ENCODE measurements at places on chromosomes 7 and 10. TPM values are rescaled to one million over a fixed set of nuclear protein-coding genes. Genes with fewer than 3 reads are reported as not detected.
A peak's percentile ranks its signal among the peaks of the same experiment; 100 is the strongest.

Gene SPDYE9
- total RNA-seq: not detected

Gene SLC26A5
- total RNA-seq: not detected

Gene CADPS2
- 10.1 TPM for total RNA-seq

Gene PSD
- 7.8 TPM for total RNA-seq

Gene FRMD4A
- 88.9 TPM for total RNA-seq

Gene CACNB2
- total RNA-seq: 4.9 TPM

Gene LRRC61
- 13.0 TPM for total RNA-seq

Gene ABCC2
- 64.0 TPM for total RNA-seq

Gene ANXA8
- 2.0 TPM for total RNA-seq

Gene PODXL
- 25.5 TPM for total RNA-seq

Gene TEX36
- total RNA-seq: not detected

Gene GNAT3
- 0.70 TPM for total RNA-seq

Gene LRIT1
- total RNA-seq: not detected

DNA sequence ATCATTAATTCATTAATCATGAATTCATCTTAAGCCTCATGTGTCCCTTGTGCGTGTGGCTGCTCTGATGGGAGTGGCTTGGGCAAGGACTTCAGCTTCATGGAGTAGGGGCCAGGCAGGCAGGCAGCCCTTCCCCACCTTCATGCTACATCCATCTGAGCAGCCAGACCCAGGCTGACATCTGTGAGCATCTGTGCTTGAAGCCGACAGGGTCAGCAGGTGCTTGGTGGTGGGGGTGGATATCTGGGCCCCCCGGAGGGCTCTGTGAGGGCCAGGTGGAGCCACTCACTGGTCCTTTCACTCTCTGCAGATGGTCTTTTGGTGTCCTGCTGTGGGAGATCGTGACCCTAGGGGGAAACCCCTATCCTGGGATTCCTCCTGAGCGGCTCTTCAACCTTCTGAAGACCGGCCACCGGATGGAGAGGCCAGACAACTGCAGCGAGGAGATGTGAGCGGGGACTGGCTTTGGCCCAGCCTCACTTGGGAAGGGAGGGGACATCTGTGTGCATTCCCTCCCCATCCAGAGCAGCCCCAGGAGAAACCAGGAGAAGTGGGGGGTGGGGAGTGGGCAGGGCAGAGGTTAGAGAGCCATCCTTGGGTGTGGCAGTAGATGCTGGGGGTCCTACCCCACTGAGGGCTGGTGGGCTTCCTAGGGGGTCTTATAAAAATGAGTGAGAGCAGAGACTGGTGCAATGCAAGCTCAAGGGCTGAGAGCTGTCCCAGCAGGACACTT is 14.7 kb upstream of the CSGALNACT2 start:
- H3K36me3 ChIP-seq: no peaks in the 10 kb centered on the region
- DNase-seq: peak; percentile 49
- peaks cover 10% of the 10 kb centered on the region for H3K4me1 ChIP-seq
- no peak overlapping the region for H3K27ac ChIP-seq

DNA sequence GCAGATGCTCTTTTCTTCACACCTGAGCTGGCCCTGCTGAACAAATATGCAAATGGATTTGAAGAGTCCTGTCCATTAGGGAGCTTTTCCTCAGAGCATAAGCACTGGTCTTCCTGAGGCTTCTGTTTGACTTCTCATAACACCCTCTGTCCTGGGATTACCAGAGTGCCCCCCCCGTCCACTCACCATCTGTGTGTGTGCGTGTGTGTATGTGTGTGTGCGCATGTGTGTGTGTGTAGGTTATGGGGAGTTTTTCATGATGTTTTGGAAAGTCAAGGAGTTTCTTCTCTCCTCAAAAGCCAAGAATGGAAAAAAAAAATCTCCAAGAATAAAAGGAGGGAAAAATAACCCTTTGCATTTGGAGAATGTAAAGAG is 57.7 kb upstream of the COMTD1 start:
- H3K4me3 ChIP-seq: no peak overlapping the region
- no peaks in the 10 kb centered on the region for H3K36me3 ChIP-seq
- DNase-seq: peak; percentile 43
- peaks cover 10% of the 10 kb centered on the region for H3K27me3 ChIP-seq
- peaks cover 5% of the 10 kb centered on the region for H3K4me1 ChIP-seq

- no peak overlapping the region for H3K27ac ChIP-seq
- DNase-seq: peak; percentile 63
- H3K4me3 ChIP-seq: peak overlapping the region; percentile 82
- peaks cover 87% of the 10 kb centered on the region for H3K27me3 ChIP-seq
- peaks cover 9% of the 10 kb centered on the region for H3K4me1 ChIP-seq
These were observed 1.7 kb upstream of the SLC18A3 start for GRCh38 chr10:49608166-49609005.

- peaks cover 3% of the 10 kb centered on the region for H3K36me3 ChIP-seq
- DNase-seq: no peak
- H3K27me3 ChIP-seq: no peaks in the 10 kb centered on the region
- H3K4me3 ChIP-seq: no peak overlapping the region
- H3K27ac ChIP-seq: no peak overlapping the region
- peaks cover 25% of the 10 kb centered on the region for H3K4me1 ChIP-seq
These were observed 163.9 kb downstream of the MAD1L1 start for GRCh38 chr7:2068693-2069471.

DNA sequence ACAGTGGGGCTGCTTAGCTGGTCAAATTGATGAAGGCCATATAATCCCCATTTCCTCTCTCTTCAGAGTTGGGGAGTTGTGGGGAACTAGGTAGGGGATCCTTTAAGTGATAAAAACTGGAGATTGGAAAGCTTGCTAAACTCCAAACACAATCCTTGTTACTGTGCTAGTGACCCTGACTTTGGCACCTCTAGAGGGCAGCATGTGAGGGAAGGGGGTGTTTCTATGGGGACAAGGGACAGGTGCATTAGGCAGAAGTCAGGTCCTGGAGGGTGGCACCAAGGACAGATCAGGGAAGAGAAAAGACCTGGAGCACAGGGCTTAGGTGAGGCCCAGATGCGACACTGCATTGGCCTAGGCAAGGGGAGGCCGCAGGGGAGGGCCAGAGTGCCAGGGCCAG is 66.9 kb downstream of the CDHR3 start:
- H3K27me3 ChIP-seq: peaks cover 7% of the 10 kb centered on the region
- no peak for DNase-seq
- no peak overlapping the region for H3K4me3 ChIP-seq
- H3K36me3 ChIP-seq: no peaks in the 10 kb centered on the region
- H3K27ac ChIP-seq: no peak overlapping the region

- H3K27me3 ChIP-seq: peaks cover 9% of the 10 kb centered on the region
- H3K4me1 ChIP-seq: peaks cover 8% of the 10 kb centered on the region
- H3K36me3 ChIP-seq: no peaks in the 10 kb centered on the region
- no peak overlapping the region for H3K27ac ChIP-seq
- no peak overlapping the region for H3K4me3 ChIP-seq
- DNase-seq: no peak
These were observed 36.8 kb downstream of the TAS2R41 start for GRCh38 chr7:143514487-143514886.

- no peak for DNase-seq
- H3K36me3 ChIP-seq: peaks cover 20% of the 10 kb centered on the region
- no peaks in the 10 kb centered on the region for H3K27me3 ChIP-seq
- peaks cover 14% of the 10 kb centered on the region for H3K4me1 ChIP-seq
These were observed 275.1 kb downstream of the DOCK4 start for GRCh38 chr7:111931016-111931517.

DNA sequence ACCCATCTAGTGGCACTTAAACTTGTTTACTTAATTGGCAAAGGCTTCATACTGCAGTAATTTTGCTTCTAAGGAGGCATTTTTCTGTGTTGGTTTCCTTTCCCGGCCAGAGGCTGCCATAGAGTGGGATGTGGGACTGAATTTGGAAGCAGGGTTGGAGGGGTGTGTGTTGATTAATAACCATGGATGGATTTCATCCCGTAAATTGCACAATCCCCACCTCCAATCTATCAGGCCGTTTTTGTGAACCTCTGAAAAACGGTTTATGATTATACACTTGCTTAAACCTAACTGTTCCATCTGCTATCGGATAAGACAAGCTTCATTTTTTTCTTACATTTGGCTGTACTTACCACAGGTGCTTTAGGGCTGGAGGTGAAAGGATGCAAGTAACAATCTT is 1.3 kb downstream of the TMEM60 start:
- H3K27ac ChIP-seq: peak overlapping the region; percentile 92
- H3K27me3 ChIP-seq: no peaks in the 10 kb centered on the region
- peaks cover 12% of the 10 kb centered on the region for H3K36me3 ChIP-seq
- H3K4me3 ChIP-seq: peak overlapping the region; percentile 93
- no peak for DNase-seq

DNA sequence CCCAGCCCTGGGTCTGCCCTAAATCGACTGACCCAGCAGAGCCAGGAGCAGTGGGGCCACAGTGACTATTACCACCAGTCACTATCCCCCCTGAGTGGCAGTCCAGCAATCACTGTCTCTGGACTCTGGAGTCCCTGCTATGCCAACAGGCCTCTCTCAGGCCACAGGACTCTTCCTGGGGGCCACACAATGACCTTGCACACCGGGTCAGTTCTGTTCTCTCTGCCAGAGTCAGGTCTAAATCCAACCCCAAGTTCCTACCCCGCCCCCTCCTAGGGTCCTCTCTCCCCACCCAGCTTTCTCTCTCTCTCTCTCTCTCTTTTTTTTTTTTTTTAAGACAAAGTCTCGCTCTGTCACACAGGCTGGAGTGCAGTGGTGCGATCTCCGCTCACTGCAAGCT is 21.6 kb downstream of the GRID2IP start:
- no peaks in the 10 kb centered on the region for H3K36me3 ChIP-seq
- H3K27me3 ChIP-seq: peaks cover 84% of the 10 kb centered on the region
- DNase-seq: no peak
- no peak overlapping the region for H3K27ac ChIP-seq

- no peak overlapping the region for H3K4me3 ChIP-seq
- no peak for DNase-seq
- peaks cover 8% of the 10 kb centered on the region for H3K36me3 ChIP-seq
- H3K4me1 ChIP-seq: peaks cover 19% of the 10 kb centered on the region
- no peaks in the 10 kb centered on the region for H3K27me3 ChIP-seq
These were observed 54.8 kb downstream of the ZMIZ1 start for GRCh38 chr10:79123547-79123963.

- no peak overlapping the region for H3K4me3 ChIP-seq
- DNase-seq: no peak
- no peaks in the 10 kb centered on the region for H3K36me3 ChIP-seq
- H3K27me3 ChIP-seq: no peaks in the 10 kb centered on the region
- H3K27ac ChIP-seq: no peak overlapping the region
These were observed 147.5 kb downstream of the PTN start for GRCh38 chr7:137195996-137196395.

- H3K27ac ChIP-seq: no peak overlapping the region
- DNase-seq: peak; percentile 80
- no peaks in the 10 kb centered on the region for H3K4me1 ChIP-seq
- H3K27me3 ChIP-seq: peaks cover 25% of the 10 kb centered on the region
- peaks cover 6% of the 10 kb centered on the region for H3K36me3 ChIP-seq
These were observed 26.4 kb downstream of the HIF1AN start for GRCh38 chr10:100562008-100562672.

- no peak overlapping the region for H3K27ac ChIP-seq
- H3K4me1 ChIP-seq: no peaks in the 10 kb centered on the region
- H3K36me3 ChIP-seq: no peaks in the 10 kb centered on the region
- DNase-seq: no peak
- H3K27me3 ChIP-seq: no peaks in the 10 kb centered on the region
These were observed 43.9 kb downstream of the IFIT5 start for GRCh38 chr10:89458291-89458690.

- H3K27me3 ChIP-seq: no peaks in the 10 kb centered on the region
- H3K36me3 ChIP-seq: peaks cover 27% of the 10 kb centered on the region
- peaks cover 9% of the 10 kb centered on the region for H3K4me1 ChIP-seq
- peak overlapping the region; percentile 22 for H3K27ac ChIP-seq
- DNase-seq: no peak
These were observed 39.1 kb upstream of the TMEM236 start for GRCh38 chr10:17712717-17713471.

DNA sequence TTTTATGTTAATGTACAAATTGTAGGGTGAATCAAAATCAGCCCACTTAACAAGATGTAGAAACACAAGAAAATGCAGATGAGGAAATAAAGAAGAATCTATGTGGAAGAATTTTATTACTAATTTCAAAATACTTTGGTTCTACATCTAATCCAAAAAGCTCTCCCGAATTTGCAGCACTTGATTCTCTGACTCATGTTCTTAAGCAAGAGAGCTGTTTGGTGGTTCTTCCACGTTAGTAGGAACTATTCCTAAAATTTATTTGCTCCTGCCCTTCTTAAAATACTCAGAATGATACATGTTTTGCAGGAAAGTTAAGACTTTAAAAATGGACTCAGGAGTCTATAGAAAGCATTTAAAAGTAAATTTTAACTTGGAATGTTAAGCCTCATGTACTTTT is 91.8 kb downstream of the ZMYND11 start:
- H3K36me3 ChIP-seq: peaks cover 4% of the 10 kb centered on the region
- no peaks in the 10 kb centered on the region for H3K4me1 ChIP-seq
- no peak overlapping the region for H3K27ac ChIP-seq
- DNase-seq: no peak
- H3K27me3 ChIP-seq: no peaks in the 10 kb centered on the region
- H3K4me3 ChIP-seq: no peak overlapping the region

- H3K27ac ChIP-seq: no peak overlapping the region
- H3K4me3 ChIP-seq: no peak overlapping the region
- H3K27me3 ChIP-seq: no peaks in the 10 kb centered on the region
- peaks cover 10% of the 10 kb centered on the region for H3K36me3 ChIP-seq
These were observed 68.9 kb downstream of the MET start for GRCh38 chr7:116740755-116741462.

DNA sequence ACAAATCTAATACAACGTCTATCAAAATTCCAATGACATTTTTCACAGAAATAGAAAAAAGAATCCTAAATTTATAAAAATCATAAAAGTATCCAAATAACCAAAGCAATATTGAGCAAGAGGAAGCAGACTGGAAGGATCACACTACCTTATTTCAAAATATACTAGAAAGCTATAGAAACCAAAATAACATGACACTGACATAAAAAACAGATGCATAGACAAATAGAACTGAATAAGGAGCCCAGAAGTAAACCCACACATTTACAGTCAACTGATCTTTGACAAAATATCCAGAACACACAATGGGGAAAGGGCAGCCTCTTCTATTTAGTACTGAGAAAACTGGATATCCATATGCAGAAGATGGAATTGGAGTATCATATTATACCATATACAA is 217.5 kb downstream of the MACC1 start:
- no peaks in the 10 kb centered on the region for H3K36me3 ChIP-seq
- H3K4me3 ChIP-seq: no peak overlapping the region
- H3K4me1 ChIP-seq: no peaks in the 10 kb centered on the region
- H3K27ac ChIP-seq: no peak overlapping the region

- H3K4me1 ChIP-seq: peaks cover 5% of the 10 kb centered on the region
- H3K27ac ChIP-seq: peak within 1 kb of the TSS; percentile 85
- no peak for DNase-seq
- no peaks in the 10 kb centered on the region for H3K27me3 ChIP-seq
These were observed at the start of gene SYNPO2L for GRCh38 chr10:73655990-73656298. SYNPO2L (minus strand) TSS chr10:73656029; CDS start chr10:73655922, 107 bp downstream.

GRCh38 chr7:111159426-111159825 is 68.5 kb downstream of the LRRN3 start:
- no peak overlapping the region for H3K27ac ChIP-seq
- no peaks in the 10 kb centered on the region for H3K36me3 ChIP-seq
- H3K4me3 ChIP-seq: no peak overlapping the region
- H3K4me1 ChIP-seq: no peaks in the 10 kb centered on the region
- H3K27me3 ChIP-seq: no peaks in the 10 kb centered on the region

Data from type B pancreatic cell (in vitro differentiated cells).